ENCODE measurements at places on chromosomes 2 and 18. TPM values are rescaled to one million over a fixed set of nuclear protein-coding genes. Genes with fewer than 3 reads are reported as not detected.

DNA sequence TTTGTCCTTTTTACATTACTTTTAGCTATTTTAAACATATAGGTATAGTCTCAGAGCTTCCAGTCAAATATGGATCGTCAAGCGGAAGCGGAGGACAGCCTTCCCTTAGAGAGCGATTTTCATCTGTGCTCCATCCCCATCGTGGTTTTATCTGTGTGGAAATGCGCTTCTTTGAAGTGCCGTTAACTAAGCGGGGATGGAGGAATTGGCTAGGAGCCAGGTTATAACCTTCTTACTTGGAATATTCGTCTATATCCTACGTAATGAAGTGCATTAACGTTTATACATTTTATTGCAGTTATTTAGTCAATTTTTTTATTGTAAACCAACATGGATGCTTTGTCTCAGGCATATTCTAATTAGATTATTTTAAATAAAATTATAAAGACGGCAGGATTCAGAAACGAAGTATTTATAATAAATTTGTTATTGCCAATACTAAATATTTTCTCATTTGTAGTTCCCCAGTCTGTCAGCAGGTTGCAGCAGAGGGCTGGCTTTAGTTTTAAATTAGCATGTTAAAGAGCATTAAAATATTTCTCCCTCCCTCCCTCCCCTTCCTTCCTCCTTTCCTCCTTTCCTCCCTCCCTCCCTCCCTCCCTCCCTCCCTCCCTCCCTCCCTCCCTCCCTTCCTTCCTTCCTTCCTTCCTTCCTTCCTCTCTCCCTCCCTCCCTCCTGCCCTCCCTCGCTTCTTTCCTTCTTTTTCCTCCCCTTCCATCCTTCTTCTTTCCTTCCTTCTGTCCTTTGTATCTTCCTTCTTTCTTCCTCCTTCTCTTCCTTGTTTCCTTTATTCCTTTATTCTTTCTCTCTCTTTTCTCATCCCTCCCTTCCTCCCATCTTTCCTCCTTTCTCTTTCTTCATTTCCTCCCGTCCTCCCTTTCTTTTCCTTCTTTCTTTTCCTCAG, 80.6 kb upstream of the DOCK10 start:
- DNase-seq, result no peak

- no peak for DNase-seq
Measured at GRCh38 chr2:202335791-202336467, 40.2 kb upstream of the BMPR2 start.

- no peak for DNase-seq
Measured at GRCh38 chr2:190641469-190641868, 7.4 kb upstream of the NAB1 start.

GRCh38 chr18:45119876-45120275, 439.2 kb downstream of the SETBP1 start:
- DNase-seq, result no peak

DNA sequence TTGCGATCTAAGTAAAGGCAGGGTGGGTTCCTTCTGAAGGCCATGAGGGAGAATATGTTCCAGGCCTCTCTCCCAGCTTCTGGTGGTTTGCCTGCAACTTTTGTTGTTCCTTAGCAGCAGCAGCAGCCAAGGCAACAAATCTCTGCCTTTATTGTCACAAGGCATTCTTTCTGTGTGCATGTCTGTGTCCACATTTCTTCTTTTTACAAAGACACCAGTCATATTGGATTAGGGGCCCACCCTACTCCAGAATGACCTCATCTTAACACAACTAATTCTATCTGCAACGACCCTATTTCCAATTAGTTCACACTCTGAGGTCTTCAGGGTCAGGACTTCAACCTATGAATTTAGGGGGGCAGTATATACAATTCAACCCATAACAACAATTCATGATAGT, 587.5 kb downstream of the XIRP2 start:
- DNase-seq, result no peak

The GKN1 gene
- not detected for total RNA-seq

All from hematopoietic multipotent progenitor cell (in vitro differentiated cells).